Cerebellar cortex (tissue), 1 donor: ENCODE measurements at places on chromosomes 6 and 20.

- DNase-seq: no peak
These were observed 777.9 kb downstream of the TENT5A start for GRCh38 chr6:80974579-80974978.

- DNase-seq: no peak
These were observed 173.7 kb upstream of the ZNF217 start for GRCh38 chr20:53767206-53767930.

GRCh38 chr6:17491416-17492142 lies 98.2 kb downstream of the CAP2 start:
- no peak for DNase-seq

- DNase-seq: no peak
These were observed at the start of gene HLA-G for GRCh38 chr6:29827579-29828470. TSS of gene HLA-G (plus strand) at chr6:29827825. CDS start at chr6:29827845, 20 bp downstream.

- peak; percentile 83 for DNase-seq
These were observed 21.0 kb downstream of the PIGT start for GRCh38 chr20:45436732-45437485.

GRCh38 chr6:99979953-99980352 lies 14.1 kb downstream of the MCHR2 start:
- no peak for DNase-seq

DNA sequence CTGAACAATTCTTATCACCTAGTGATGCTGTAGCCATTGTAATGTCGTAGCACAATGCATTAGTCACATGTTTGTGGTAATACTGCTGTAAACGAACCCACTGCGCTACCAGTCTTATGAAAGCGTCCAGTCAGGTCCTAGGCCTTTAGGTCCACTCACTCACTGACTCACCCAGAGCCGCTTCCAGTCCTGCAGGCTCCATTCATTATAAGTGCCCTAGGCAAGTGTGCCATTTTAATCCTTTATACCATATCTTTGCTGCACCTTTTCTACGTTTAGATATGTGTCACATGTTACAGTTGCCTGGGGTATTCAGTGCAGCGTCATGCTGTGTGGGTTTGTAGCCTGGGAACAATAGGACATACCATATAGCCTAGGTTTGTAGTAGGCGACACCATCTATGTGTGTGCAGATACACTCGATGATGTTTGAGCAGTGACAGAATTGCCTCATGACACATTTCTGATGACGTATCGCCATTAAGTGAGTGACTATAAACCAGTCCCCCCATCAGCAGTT lies 15.4 kb downstream of the IGF2R start:
- no peak for DNase-seq

DNA sequence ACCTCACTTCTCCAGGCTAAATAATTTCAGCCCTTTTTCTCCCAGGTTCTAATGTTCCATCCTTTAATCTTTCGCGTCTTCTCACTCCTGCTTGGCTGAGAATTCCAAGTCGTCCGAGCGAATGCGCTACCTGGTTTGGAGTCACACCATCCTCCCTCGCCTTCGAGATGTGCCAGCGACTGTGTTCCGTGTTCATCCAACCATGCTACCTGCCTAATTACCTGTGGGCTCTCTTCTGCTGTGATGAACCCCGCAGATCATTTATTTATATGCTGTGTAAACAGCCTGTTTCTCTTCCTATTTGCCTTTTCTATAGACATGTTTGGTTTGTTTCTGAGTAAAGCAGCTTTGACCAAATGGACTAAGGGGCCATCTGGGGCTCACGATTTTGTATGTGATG lies 83.5 kb upstream of the TMEM181 start:
- DNase-seq: peak; percentile 16

GRCh38 chr20:22403632-22404361 lies 180.6 kb downstream of the FOXA2 start:
- DNase-seq: peak; percentile 1

GRCh38 chr6:122374307-122374706 lies 25.1 kb upstream of the HSF2 start:
- no peak for DNase-seq

DNA sequence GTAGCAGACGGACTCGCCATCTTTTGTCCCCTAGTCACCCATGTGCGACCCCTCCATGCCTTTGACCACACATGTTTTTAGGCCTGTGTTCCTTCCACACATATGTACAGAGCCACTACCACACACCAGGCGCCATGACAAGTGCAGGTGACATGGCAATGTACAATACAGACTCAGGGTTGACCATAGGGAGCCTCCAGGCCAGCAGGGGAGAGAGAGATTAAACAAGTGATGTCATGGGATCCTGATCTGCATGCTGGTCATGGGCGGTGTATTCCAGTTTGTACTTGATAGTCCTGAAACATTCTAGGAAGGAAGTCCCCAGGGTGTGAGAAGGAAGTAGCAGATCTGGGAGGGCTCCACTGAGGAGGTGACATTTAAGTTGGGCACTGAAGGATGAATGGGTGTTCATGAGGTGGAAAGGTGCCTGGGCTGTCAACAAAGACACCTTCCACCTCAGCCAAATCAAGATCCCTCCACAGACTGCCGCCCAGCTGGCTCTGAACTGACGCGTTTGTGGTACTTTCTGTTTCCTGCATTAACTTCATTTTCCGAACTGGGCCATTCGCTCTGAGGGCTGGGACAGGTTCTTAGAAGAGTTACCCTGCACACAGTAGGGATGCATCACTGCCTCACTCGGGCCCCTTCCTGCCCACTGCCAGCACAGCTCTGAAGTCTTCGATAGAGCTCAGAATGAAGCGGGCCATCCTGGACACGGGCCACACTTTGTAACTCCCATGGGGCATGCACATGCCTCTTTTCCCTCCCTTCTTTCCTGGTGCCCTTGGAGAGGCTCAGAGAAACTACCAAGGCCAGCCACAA lies 94.0 kb downstream of the NOL4L start:
- DNase-seq: no peak

- DNase-seq: no peak
These were observed 18.8 kb downstream of the EFCAB8 start for GRCh38 chr20:32877507-32877906.

DNA sequence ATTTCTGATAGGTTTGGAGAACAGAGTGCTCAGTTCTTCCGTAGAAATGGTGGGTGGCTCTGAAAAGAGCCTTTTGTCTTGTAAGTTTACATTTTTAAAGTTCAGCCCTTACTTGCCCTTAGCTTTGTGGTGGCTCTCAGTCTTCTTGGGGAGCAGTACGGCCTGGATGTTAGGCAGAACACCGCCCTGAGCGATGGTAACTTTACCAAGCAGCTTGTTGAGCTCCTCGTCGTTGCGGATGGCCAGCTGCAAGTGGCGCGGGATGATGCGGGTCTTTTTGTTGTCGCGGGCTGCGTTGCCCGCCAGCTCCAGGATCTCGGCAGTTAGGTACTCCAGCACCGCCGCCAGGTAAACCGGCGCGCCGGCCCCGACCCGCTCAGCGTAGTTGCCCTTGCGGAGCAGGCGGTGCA lies 19.5 kb downstream of the OR2B2 start:
- peak; percentile 39 for DNase-seq

- no peak for DNase-seq
These were observed 310.7 kb downstream of the CD83 start for GRCh38 chr6:14428269-14428668.

DNA sequence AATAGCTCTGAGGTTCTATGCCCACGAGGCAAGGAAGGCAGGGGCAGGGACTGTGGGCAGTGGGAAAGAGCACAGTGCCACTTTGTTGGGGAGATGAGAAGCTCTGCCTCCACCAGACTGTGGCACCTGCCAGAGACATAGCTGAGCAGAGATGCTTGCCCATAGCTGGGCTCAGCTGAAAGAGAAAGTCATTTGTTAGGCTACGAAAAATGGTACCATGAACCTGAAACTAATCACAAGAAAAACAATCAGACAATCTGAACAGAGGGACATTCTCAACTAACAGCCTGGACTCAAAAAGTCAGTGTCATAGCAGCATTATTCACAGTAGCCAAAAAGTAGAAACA lies 32.9 kb upstream of the TCP11 start:
- no peak for DNase-seq

- no peak for DNase-seq
These were observed 77.6 kb upstream of the SASH1 start for GRCh38 chr6:148265054-148265453.

DNA sequence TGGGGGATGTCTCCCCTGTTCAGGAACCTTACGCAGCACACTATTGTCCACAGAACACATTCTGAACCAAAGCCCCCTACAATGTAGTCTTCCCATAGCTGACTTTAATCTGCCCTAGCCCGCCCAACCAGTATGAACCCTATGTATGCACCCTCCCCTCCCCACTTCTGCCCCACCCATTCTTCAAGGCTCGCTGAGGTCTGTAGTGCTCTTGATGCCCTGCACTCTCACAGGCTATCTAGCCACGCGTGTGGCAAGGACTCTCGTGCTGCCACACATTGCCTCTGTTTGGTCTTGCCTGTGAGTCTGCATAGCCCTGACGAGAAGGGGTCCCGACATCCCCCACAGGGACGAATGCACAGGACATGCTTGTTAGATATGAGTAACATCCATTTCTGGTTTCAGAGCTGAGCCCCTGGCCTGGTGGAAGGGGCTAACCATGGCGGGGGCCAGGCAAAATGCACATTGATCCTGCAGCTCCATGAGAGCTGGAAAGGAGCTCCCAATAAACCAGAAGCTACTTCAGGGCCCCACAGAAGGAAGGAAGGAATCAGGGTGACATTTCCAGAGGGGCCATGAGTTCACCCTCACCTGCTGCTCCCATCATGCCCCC lies 22.6 kb downstream of the MOCS1 start:
- DNase-seq: no peak

DNA sequence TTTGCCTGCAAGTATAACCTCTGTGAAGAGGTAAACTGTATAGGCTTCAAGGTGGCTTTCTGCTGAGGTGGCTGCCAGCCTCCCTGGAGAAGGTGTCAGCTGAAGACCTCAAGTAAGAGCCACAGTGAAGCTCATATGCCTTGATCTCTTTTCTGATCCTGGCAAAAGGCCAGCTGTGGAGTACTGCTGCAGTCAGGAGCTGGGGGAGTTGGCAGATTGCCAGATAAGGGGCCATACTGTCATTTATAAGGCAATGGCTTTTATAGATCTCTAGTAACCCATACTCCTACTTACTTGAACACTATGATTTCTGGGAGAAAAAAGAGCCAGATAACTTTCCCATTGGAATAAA lies 8.8 kb upstream of the CEP85L start:
- DNase-seq: peak; percentile 13

DNA sequence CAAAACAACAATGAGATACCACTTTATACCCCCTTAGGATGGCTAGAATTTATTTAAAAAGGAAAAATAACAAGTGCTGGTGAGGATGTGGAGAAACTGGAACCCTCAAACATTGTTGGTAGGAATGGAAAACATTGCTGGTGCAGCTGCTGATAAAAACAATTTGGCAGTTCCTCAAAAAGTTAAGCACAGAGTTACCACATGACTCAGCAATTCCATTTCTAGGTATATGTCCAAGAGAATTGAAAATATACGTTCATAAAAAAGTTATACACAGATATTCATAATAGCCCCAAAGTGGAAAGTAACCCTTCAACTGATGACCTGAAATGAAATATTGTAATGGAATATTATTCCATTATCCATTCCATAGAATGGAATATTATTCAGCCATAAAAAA lies 55.0 kb downstream of the CD83 start:
- DNase-seq: no peak

DNA sequence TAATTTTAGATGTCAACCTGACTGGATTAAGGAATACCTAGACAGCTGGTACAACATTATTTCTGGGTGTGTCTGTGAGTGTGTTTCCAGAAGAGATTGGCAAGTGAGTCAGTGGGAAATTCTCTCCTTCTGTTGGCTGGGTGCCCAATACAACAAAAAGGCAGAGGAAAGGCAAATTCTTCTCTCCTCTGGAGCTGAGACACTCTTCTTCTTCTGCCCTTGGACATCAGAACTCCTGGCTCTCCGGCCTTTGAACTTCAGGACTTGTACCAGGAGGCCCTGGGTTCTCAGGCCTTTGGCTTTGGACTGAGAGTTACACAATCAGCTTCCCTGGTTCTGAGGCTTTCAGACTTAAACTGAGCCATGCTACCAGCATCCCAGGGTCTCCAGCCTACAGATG lies 7.8 kb upstream of the BTN3A1 start:
- no peak for DNase-seq

DNA sequence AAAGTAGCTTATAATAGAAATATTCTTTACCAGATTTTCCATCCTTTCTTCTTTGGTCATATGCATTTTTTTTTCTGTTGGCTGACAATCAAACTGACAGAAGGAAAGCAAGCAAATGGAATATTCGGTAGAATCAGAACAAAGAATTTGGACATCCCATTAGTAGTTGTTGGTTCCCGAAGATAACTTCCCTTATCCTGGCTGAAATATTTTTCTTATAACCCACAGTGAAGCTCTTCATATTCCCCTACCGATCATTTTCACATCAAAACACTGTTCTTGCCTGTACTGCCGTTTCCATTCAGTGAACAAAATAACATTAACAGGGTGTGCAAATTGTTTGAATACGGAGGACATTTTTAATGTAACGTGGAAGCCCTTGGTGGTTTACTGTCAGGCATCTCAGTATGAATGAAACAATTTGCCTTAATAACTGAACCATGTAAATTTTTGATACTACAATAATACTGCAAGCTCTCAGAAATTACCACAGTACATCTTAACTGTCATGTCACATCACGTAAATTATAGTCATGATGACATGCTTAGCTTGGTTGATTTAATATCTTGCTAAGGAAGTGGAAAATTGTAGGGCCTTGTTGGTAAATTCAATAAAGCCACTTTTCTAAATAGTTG lies 311.5 kb downstream of the LAMA2 start:
- no peak for DNase-seq

DNA sequence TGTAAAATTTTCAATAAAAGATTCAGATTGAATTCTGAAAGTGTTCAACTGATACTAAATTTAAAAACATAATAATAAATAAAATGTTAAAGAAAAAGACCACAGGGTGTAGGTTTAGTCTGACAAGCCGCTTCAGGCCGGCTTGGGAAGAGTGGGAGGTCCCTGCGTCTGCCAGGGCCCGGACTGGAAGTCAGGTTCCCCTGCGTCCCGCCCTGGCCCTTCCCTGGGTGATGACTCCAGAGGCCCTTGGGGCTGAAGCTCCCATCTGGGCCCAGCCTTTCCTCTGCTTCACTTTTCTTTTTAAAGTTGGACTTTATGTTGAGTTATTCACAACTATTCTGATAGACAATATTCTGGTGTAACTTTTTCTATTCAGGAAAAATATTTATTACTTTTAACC lies 93.3 kb downstream of the SMOC2 start:
- DNase-seq: no peak

DNA sequence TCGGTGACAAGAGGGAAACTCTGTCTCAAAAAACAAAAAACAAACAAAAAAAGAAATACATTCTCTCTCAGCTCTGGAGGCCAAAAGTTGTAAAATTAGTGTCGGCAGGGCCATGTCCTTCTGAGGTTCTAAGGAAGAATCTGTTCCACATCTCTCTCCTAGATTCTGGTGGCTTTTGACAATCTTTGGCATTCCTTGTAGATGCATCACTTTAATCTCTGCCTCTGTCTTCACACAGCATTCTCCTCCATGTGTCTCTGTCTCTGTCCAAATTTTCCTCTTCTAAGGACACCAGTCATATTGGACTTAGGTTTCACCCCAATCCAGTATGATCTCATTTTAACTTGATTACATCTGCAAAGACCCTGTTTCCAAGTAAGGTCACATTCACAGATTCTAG lies 9.1 kb downstream of the PPP2R5D start:
- DNase-seq: no peak

- no peak for DNase-seq
These were observed 21.4 kb upstream of the TXLNB start for GRCh38 chr6:139313229-139313628.

- DNase-seq: no peak
These were observed 26.8 kb upstream of the NRSN1 start for GRCh38 chr6:24099181-24099580.
